ENCODE measurements at places on chromosomes 2 and 18.

GRCh38 chr2:2691419-2691818 lies 360.3 kb upstream of the MYT1L start:
- H3K4me1 ChIP-seq: peaks cover 6% of the 10 kb centered on the region
- no peak for DNase-seq
- H3K4me3 ChIP-seq: no peak overlapping the region
- H3K27me3 ChIP-seq: no peaks in the 10 kb centered on the region

GRCh38 chr18:44638811-44639210 lies 41.9 kb upstream of the SETBP1 start:
- H3K27ac ChIP-seq: no peak overlapping the region
- peaks cover 17% of the 10 kb centered on the region for H3K27me3 ChIP-seq
- no peak overlapping the region for H3K4me3 ChIP-seq
- H3K4me1 ChIP-seq: no peaks in the 10 kb centered on the region
- no peak for DNase-seq
- H3K36me3 ChIP-seq: no peaks in the 10 kb centered on the region

GRCh38 chr2:240913810-240914644 lies 7.9 kb downstream of the CROCC2 start:
- no peak overlapping the region for H3K27ac ChIP-seq
- no peaks in the 10 kb centered on the region for H3K4me1 ChIP-seq
- no peak overlapping the region for H3K4me3 ChIP-seq
- H3K27me3 ChIP-seq: peaks cover 15% of the 10 kb centered on the region

DNA sequence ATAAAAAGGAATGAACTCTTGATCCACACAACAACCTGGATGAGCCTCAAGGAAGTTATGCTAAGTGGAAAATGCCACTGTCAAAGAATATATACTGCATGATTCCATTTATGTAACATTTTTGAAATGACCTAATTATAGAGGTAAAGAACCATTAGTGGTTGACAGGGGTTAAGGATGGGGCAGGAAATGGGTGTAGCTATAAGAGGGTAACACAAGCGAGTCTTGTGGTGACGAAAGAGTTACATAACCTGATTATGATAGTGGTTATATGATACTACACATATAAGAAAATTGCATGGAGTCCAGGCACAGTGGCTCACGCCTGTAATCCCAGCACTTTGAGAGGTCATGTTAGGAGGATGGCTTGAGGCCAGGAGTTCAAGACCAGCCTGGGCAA lies 346.6 kb upstream of the PKDCC start:
- no peaks in the 10 kb centered on the region for H3K36me3 ChIP-seq
- no peak overlapping the region for H3K4me3 ChIP-seq
- H3K4me1 ChIP-seq: no peaks in the 10 kb centered on the region
- no peak for DNase-seq
- H3K27me3 ChIP-seq: peaks cover 9% of the 10 kb centered on the region

GRCh38 chr2:154557906-154558305 lies 140.6 kb upstream of the KCNJ3 start:
- no peak overlapping the region for H3K27ac ChIP-seq
- DNase-seq: no peak
- H3K36me3 ChIP-seq: no peaks in the 10 kb centered on the region

GRCh38 chr2:132671151-132671835 lies 1.3 kb upstream of the LYPD1 start:
- H3K27ac ChIP-seq: peak overlapping the region; percentile 61
- H3K27me3 ChIP-seq: peaks cover 38% of the 10 kb centered on the region
- H3K36me3 ChIP-seq: peaks cover 2% of the 10 kb centered on the region
- DNase-seq: no peak

DNA sequence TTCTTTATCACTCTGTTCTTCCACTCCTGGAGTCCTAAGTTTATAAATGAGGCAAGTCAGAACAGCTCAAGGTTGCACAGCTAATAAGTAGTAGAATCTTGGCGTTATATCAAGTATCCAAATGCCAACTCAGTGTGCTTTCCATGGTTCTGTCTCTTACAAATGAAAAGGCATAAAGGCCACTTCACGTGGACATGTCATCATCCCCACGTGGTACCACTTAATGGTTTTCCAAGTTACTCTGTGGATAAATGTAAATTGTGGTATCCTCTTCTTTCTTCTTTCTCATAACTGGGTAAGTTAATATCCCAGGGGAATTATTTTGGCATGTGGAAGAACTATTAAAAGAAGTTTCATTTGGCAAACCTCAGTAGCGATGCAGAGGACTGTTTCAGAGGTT lies 131.5 kb upstream of the L3MBTL4 start:
- no peaks in the 10 kb centered on the region for H3K4me1 ChIP-seq
- H3K27ac ChIP-seq: no peak overlapping the region

DNA sequence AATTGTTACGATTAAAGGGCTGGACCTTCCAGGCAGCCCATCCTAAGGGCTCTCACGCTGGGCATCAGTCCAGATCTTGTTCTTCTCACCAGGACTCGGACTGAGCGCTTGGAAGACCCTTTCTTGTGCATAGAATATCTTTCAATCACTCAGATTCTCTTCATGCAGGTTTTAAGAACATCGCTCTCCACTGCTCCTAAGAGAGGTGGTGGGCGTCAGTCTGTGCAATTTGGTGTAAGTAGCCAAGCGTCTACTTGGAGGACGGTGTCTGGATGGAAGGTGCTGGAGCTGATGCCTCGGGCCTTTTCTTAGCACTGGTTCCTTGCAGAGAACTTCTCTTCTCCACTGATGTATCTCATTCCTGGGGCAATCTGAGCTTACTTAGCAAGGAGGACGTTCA lies 68.7 kb downstream of the ASB1 start:
- no peak for DNase-seq
- H3K27ac ChIP-seq: no peak overlapping the region
- H3K27me3 ChIP-seq: no peaks in the 10 kb centered on the region
- peaks cover 36% of the 10 kb centered on the region for H3K4me1 ChIP-seq
- peaks cover 2% of the 10 kb centered on the region for H3K36me3 ChIP-seq
- H3K4me3 ChIP-seq: no peak overlapping the region

GRCh38 chr2:138095336-138095735 lies 131.1 kb downstream of the HNMT start:
- no peak overlapping the region for H3K27ac ChIP-seq
- no peaks in the 10 kb centered on the region for H3K36me3 ChIP-seq
- H3K27me3 ChIP-seq: no peaks in the 10 kb centered on the region
- no peaks in the 10 kb centered on the region for H3K4me1 ChIP-seq
